ENCODE measurements at places on chromosomes 7 and 10.

- no peak for DNase-seq
These were observed 250.0 kb upstream of the KLF6 start for GRCh38 chr10:4034907-4035598.

GRCh38 chr7:1777122-1777521, 107.0 kb downstream of the ELFN1 start:
- no peak for DNase-seq

GRCh38 chr7:30911561-30911969, at the start of gene AQP1:
Gene AQP1 (plus strand): TSS chr7:30911853. CDS start chr7:30911910, 57 bp downstream.
- peak; percentile 70 for DNase-seq

GRCh38 chr7:113394856-113395255, 276.5 kb upstream of the SMIM30 start:
- DNase-seq: no peak

GRCh38 chr10:65891073-65891981, 1034.5 kb upstream of the LRRTM3 start:
- DNase-seq: no peak

GRCh38 chr7:96188591-96188991, 133.3 kb downstream of the SLC25A13 start:
- no peak for DNase-seq

DNA sequence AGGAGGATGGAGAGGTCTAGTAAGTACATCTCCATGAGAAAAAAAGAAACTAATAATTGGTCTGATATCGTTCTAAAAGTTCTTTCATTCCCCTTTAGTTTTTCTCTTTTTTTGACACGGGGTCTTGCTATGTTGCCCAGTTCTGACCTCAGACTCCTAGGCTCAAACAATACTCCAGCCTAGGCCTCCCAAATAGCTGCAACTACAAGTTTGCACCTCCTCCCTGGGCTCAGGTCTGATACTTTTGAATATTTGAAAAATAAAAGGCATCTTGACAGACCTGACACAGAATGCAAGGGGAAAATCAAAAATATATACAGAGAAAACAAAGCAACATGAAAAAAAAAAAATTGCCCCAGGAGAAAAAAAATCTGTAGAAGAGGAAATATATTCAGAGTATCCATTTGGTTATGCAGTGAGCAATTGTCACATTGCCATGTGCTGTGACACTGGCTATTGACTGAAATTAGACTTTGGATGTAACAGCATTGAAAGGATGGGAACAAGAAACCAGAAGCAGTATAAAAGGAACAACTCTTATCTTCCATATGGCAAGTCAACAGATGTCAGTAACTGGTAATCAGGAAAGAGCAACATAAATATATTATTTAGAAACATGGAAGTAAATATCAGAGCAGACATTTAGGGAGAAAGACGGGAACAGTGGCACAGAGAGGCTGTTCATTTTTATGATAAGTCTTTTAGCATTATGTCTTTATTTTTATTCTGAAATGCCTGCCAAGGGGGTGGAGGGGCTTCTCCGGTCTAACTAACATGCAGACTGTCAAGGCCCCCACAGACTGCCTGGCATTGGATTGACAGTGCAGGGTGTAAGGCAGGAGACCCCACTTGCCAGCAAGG, 408.4 kb downstream of the PARD3 start:
- no peak for DNase-seq

GRCh38 chr7:103398483-103399127, 47.4 kb downstream of the SLC26A5 start:
- no peak for DNase-seq

- DNase-seq: no peak
These were observed 29.9 kb upstream of the DDX50 start for GRCh38 chr10:68871105-68871711.

DNA sequence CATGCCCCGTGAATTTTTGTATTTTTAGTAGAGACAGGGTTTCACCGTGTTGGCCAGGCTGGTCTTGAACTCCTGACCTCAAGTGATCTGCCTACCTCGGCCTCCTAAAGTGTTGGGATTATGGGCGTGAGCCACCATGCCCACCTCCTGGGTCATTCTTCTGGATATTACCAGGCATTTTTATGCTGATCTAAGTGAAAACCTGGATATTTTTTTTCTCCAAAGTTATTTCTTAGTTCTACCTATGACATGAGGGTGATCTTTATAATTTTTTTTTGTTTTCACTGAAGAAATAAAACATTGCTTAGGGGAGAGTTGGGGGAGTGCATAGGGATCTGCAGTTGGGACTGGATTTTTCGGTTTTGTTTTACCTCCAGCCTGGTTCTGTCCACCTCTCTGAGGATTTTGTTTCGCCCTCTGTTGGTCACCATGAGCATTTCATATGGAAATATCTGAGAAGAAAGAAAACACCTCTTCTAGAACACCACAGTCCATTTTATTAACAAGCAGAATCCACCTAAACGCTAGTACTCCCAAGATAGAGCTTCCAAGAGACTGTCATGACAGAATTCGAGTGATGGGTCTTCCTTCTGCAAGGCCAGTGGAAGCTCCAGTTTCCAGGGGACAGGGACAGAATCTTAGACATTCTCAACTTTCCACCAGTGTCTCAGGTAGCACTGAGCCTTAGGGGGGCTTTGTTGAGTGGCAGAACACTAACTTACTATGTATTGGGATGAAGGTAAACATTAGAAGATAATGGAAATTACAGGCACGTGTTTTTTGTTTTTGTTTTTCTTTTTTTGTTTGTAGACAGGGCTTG, 33.4 kb upstream of the AFAP1L2 start:
- no peak for DNase-seq

DNA sequence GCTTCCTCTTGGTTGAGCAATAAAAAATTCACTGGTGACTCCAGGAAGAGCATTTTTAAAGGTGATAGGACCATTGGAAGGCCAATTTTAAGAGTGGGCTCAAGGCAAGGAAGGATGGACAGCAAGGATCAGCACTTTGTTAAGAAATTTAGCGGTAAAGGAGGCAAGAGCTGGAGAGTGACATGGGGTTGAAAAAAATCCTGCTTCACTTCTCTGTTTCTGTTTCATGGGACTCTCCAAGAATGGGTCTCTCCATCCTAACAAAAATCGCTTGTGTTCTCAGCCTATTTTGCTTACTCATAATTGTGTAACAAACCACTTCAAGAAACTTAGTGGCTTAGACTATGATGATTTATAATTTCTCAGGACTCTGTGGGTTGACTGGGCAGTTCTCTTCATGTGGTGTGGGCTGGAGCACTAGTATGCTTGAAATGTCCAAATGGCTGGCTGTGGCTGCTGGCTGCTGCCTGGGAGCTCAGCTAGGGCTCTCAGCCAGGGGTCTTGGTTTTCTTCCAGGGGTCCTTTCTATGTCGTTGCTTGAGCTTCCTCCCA, 59.8 kb upstream of the ZNRF2 start:
- no peak for DNase-seq

GRCh38 chr10:67477868-67478267, 218.1 kb downstream of the CTNNA3 start:
- DNase-seq: no peak
